Dermis blood vessel endothelial cell (primary cell): ENCODE measurements at places on chromosomes 4 and X. TPM values are rescaled to one million over a fixed set of nuclear protein-coding genes. Genes with fewer than 3 reads are reported as not detected.

DNA sequence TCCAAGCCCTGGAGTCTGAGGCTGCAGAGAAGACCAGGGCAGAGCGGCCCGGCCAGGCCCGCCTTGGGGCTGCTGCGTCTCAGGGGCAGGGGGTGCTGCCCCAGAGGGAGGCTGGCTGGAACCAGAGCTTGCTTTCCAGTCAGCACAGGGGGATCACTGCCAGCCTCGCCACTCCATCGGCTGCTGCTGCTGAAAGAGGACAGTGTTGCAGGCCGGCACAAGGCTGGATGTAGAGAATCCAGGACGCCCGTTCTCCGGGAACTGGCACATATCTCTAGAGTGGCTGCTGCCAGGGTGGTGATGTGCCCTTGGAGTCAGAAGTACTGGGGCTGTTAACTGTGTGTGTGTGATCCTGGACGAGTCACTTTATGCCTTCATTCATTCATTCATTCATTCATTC, 31.9 kb upstream of the SORCS2 start:
- DNase-seq, result no peak

Gene MAGIX
- 0.68 and 0.84 TPM in 2 replicates for total RNA-seq

DNA sequence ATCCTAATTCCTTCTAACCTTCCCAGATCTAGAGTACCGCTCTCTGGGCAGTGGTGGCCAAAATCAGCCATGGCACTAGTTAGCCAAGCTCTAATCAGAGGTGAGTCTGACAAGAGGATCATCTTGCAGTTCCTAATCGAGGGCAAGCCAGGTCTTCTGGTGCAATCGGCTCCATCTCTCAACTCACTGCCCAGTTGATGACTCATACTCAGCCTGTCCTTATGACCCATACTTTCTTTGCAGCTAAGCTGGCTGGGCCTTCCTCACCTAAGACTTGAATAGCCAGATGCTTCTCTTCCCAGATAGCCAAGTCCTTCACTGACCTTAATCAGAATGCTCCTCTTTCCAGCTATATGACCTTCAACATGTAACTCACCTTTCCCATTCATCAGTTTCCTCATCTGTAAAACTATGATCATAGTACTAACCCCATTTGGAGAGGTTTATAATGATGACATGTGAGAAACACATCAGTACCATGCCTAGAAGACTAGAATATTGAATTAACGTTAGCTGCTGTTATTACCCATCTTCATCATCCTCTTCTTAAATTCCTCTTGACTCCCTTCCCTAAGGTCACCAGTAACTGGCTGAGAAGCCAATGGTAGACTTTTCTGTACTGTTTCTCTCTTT, 57.1 kb downstream of the RELL1 start:
- peak; percentile 67 for DNase-seq

DNA sequence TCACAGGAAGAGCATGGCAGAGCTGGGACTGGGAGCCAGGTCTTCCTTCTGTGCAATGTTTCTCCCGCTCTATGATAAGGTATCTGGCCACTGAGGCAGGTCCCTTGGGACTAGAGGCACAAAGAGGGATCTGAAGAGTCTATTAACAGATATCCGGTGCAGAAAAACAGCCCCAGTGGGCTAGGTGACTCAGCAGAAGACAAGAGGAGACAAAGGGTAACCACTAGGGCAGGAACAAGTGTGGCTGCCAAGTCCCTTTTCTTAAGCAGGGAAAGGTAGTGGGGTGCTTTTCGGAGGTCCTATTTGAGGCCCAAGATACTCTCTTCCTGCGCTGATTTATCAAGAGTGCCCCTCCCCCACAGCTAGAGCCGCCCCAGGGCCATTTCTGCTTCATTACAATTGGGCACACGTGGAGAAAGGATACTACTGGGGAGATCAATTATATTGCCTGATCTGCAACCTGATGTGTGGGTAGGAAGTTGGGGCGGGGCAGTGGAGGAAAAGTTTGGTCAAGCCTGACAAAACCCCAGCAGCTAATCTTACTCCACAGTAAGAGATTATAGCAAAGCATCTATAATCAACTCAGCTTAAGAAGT, at the start of gene DGAT2L6:
Gene DGAT2L6 (plus strand): TSS at position 546 of the 596 bp plus-strand sequence. CDS start 100 bp downstream, outside the sequence.
- DNase-seq, result peak; percentile 11

DNA sequence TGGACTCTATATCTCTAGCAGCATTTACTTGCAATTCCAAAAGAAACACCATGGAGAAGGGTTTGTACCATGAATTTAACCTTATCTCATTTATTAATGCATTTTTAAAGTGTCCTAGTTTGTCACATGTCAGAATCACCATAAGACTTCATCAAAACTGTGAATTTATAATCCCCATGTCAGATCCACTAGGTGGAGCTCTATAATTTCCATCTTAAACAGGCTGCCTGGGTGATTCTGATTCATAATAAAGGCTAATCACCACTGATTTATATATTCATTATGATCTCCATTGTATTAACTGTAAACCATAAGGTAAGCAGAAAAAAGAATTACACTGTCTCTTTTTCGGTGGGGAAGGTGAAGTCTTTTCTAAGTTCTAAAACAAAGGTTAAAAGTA, 4.0 kb downstream of the TCEAL2 start:
- DNase-seq, result peak; percentile 24

GRCh38 chrX:31350808-31351074, 278.9 kb upstream of the FTHL17 start:
- DNase-seq, result no peak

DNA sequence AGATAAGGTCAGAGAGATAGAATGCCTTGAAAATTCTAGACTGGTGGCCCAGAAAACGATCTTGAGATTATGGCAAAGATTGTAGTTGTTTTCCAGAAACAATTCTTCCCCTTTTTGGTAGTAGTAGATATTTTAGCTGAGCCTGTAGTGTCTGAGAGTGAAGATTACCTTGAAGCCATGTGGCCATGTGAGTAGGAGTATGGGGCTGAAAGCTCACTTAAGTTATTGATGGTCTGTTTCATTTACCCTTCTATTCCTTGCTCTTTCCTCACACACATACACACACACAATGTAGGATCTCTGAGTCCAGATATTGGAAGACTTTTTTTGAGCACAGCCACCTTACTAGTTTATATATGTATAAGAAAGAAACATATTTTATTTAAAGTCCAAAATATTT, 941.6 kb upstream of the GRID2 start:
- no peak for DNase-seq

Gene KLF3
- total RNA-seq, result 26.4 and 32.7 TPM in 2 replicates

DNA sequence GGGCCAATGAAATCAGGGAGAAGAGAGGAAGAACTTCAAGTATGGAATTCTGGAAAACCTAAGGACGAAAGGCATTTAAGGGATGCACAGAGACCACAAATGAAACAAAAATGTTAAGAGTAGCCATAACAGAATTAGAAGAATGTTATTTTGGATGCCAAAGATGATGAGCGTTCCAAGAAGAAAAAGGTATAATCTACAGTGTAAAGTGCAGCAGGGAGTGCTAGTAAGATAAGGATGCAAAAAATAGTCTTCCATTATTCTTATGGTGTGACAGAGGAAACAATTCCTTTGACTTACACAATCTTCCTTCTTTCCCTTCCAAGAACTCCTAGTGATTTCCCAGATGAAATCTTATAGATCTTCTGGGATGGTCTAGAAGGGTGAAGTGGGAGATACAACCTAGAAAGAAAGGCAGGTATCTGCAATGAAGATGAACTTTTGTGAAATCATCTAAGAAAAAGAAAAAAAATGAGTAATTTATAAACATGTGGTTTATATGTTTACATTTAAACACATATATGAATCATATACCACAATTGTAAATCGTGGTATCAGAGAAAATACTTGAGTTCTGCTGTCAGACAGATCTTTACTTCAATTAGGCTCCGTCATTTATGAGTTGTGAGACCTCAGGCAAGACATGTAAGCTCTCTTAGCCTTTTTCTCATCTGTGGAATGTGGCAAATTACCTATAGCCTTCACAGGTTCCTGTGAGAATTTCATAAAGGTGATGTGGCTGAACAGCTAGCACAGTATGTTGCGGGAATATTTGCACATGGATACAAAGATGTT, 8.1 kb downstream of the MORF4L2 start:
- DNase-seq, result no peak

DNA sequence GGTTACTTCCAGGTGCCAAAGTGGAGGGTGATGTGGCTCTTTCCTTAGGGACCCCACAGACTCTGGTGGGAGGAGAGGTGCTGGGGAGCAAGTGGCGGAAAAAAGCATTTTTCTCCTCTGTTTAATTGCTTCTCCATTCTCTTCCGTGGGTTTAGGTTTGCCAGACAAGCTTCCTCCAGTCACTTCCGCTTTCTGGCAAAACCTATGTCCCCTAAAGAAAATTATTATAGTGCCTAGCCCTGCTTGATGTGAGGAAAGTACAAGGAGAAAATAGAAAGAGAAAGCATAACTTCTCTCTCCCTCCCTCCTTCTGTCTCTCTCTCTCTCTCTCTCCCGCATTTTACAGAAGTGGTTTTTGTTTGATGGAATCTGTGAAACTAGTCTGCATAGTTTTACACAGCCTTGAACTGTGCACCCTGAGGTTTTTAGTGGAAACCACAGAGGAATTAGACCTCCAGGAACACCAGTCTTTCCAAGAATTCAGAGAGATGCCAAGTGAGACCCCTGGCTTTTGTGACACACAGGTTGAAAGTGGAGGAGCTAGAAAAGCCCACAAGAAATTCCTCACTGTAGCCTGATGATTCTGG, 231.1 kb upstream of the ANXA3 start:
- DNase-seq, result no peak

Gene ARSH
- not detected in 2 replicates for total RNA-seq

DNA sequence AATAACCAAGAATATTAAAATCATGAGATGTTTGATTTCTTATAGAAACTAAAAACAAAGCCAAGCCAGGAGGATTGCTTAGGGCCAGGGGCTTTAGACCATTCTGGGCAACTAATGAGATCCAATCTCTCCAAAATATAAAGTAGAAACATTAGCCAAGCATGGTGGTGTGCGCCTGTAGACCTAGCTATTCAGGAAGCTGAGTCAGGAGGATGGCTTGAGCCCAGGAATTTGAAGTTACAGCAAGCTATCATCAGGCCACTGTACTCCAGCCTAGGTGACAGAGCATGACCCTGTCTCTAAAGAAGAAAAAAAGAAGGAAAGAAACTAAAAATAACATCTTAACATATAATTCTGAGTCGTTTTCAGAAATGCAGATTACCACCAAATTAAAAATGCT, 96.7 kb downstream of the NAF1 start:
- no peak for DNase-seq

DNA sequence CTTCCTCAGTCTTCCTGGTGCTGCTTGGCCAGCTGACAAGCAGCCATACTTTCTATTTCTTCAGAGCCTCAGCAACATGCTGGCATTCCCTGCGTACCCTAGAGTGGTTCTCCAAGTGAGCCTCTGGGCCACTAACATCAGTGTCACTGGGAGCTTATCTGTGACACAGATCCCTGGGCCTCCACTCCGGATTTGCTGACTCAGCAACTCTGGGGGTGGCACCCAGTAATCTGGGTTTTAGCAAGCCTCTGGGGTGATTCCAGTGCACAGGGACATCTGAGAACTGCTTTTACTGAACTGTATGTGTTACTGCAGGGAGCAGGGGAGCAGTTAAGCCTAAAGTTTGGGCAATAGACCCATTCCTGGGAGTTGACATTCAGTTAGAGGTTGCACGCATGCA, 28.2 kb upstream of the HMGB3 start:
- no peak for DNase-seq

- peak; percentile 11 for DNase-seq
Measured at GRCh38 chr4:139245590-139245989, 34.4 kb downstream of the MGARP start.

- peak; percentile 78 for DNase-seq
Measured at GRCh38 chr4:140004549-140004895, 149.5 kb downstream of the MAML3 start.

GRCh38 chr4:104494822-104495559, at the start of gene CXXC4:
CXXC4 (minus strand) TSS chr4:104494894; CDS start chr4:104491802, 3,092 bp downstream.
- DNase-seq, result peak; percentile 13

Gene TEX13B
- total RNA-seq, result not detected in 2 replicates

GRCh38 chr4:24896056-24896455, 16.8 kb downstream of the CCDC149 start:
- peak; percentile 40 for DNase-seq

- DNase-seq, result no peak
Measured at GRCh38 chrX:136650811-136651210, 2.9 kb downstream of the CD40LG start.
